Choroid plexus epithelial cell (primary cell): ENCODE measurements at places on chromosomes 16 and 17.

GRCh38 chr16:81174644-81175324, 63.7 kb upstream of the BCO1 start:
- peak; percentile 53 for DNase-seq

DNA sequence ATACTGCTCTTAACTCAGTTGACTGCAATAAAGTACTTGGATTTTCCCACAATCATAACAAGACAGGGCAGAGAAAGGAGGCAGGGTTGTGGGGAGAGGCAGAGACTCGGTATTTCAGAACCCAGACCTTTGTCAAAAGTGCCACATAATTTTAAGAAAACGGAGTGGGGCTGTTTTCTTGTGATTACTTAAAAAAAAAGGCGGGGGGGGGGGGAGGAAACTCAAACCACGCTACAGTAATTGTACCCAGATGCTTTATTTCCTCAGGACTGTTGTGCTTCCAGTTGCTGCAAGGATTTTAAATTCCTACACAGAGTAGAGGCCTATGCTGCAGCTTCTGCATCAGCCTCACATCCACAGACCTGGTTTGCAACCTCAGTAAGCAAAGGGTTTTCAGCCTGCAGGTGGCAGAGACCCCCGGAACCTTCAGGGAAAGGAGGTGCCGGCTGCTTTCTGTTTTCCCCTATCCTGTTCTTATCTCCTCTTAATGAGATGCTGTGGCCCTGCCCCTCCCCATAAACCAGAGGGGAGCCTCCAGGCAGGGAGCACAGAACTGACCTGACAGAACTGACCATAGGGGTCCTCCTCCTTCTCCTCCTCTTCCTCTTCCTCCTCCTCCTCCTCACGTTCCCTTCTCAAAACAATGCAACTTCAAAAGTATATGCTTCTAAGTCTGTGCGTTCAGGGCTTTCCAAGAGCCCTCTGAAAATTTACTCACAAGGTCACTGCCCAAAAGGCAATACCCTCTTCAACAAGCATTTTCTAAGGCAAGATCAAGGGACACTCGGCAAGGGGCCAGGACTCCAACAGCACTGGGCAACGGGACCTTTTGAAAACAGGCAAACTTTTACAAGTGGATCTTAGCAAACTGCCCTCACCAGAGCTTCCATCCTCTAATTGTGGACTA, 7.5 kb downstream of the AXIN2 start:
- DNase-seq = no peak

- DNase-seq = peak; percentile 87
Measured at GRCh38 chr17:69574257-69575197, 160.0 kb downstream of the MAP2K6 start.

GRCh38 chr17:17435323-17435722, 41.5 kb upstream of the MED9 start:
- DNase-seq = peak; percentile 78

DNA sequence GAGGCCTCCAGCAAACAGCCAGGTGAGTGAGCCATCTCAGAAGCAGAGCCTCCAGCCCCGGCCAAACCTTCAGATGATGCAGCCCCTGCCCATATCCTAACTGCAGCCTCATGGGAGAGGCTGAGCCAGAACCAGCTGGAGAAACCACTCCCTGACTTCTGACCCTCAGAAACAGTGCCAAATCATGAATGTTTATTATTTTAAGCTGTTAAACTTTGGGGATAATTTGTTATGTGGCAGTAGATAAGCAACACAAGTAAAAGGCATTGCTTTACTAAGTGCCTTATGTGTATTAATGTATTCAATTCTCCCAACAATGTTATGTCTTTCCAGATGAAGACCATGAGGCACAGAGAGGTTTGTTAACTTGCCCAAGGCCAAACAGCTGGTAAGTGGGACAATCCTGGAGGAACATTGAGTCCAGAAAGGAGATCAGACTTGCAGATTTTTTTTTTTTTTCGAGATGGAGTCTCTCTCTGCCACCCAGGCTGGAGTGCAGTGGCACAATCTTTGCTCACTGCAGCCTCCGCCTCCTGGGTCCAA, 59.6 kb downstream of the SOCS1 start:
- peak; percentile 38 for DNase-seq
